ENCODE measurements at places on chromosomes 5 and 9.

DNA sequence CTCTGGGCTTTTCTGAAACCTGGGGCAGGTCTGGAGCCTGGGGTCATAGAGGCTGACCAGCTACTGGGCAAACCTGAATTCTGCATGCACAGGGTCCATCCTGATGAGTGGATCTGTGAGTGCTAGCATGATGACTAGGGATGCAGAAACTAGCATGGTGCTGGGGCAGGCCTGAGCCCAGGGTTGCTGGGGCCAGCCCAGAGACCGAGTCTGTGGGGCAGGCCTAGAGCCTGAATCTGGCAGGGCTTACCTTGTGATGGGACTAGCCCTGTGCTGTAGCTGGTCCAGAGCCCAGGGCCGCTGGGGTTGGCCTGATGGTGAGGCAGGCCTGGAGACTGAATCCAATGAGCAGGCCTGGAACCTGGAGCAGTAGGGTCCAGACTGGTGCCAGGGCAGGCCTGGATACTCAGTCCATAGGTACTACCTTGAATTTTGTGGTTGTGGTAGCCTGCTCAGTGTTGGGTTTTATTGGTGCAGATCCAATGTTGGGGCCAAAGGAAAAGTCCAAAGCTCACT is 313.5 kb downstream of the TLR4 start:
- no peak for DNase-seq

DNA sequence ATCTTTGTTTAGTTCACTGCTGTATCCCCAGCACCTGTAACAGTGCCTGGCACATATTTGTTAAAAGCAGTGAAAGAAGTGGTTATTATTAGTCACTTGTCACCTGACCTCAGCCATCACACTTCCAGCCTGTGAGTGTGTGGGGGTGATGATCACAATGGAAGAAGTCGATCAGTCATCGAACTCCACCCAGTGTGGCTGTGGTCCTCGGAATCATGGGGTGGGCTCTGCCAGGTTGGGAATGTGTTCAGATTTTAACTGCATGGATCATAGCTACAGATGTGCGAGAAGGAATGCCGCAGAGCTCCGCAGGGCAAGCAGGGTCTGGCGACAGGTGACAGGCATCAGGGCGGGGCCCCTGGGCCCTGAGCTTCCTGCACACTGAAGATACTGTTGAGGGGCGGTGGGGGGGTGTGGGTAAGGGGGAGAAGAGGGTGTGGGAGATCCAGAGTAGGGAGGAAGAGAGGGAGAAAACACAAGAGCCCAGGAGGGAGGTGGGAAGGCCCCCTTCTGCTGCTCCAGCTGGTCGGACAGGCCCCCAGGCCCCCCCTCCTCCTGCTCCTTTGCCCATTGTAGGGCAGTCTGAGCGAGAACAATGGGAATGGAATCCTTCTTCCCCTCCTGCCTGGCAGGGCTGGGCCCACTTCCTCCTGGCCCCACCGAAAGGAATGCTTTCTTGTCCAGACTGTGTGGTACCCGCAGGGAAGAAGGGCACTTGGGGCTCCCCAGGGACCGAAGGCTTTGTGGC is 89.6 kb downstream of the SPRY4 start:
- DNase-seq: no peak

GRCh38 chr9:26694381-26695297 is 198.0 kb downstream of the CAAP1 start:
- no peak for DNase-seq

DNA sequence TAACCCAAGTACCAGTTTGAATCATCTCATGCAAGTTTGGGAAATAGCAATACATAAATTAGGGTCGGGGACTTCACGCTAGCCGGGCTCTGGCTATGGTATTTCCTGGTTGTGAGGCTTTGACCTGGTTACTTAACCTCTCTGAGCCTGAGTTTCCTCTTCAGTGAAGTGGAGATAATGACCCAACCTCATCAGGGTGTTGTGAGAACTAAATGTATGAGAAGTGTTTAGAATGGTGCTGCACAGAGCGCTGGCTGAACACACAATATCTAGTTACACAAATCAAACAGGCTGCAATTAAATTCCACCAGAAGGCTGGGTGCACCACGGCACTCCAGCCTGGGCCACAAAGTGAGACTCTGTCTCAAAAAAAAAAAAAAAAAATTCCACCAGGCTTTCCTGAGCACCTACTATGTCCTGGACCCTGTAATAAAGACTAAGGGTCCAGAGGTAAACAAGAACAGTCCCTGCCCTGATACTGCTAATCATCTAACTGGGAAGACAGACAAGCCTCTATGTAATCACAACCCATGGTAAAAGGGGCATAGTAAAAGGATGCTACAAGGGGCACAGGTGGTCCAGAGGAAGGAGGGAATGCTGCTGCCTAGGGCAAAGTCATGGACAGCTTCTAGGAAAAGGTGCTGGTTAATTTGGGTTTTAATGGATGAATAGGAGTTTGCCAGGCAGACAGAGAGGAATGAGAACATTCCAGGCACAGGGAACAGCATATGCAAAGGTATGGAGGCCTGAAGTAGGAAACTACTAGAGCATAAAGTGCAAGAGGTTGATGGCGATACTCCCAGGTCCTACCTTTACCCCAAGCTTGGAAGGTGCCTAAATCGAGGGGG is 27.7 kb downstream of the DUSP1 start:
- no peak for DNase-seq

DNA sequence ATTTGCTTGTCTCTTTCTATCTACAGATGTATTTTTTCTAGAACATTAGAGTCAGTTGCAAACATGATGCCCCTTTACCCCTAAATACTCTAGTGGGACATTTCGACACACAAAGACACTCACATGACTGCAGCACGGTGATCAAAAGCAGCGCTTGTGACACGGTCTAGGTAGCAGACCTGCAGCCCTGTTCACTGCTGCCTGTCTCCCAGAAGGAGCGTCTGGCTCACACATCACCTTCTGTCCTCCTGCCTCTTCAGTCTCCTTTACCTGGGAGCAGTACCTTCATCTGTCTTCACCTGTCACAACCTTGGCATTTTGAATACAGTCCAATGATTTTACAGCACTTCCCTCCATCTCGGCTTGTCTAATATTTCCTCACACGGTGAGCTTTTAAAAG is 51.9 kb upstream of the SH3PXD2B start:
- no peak for DNase-seq

DNA sequence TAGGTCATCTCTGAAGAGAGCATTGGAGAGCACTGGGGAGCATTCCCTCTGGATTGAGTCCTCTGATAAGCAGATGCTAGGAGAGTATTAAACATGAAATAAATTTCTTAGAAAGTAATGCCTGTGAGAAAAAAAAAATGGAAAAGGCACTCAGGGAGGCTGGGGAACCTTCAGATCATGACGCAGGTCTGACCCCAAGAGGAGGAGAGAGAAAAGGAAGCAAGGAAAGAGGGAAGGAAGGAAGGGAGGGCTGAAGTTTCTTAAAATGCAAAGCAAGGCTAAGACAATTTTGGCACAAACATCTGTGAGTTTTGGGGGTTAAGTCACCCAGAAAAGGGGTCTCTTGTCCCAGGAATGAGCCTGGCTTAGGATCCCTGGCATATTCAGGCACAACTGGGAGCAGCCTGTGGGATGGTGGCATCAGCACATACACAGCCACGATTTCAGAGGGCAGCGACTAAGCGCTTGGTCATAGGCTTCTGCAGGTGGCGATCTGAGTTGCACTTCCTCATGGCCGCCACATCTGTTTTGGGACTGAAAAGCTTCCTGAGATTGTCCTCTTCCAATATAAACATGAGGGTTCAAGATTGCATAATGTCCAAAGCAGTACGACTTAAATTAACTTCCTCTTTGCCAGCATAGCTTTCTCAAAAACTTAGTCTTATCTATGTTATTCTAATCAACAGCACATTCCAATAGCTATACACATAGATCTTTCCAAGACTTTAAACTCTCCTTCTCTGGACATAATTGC is 692.7 kb downstream of the DNAH5 start:
- DNase-seq: no peak

DNA sequence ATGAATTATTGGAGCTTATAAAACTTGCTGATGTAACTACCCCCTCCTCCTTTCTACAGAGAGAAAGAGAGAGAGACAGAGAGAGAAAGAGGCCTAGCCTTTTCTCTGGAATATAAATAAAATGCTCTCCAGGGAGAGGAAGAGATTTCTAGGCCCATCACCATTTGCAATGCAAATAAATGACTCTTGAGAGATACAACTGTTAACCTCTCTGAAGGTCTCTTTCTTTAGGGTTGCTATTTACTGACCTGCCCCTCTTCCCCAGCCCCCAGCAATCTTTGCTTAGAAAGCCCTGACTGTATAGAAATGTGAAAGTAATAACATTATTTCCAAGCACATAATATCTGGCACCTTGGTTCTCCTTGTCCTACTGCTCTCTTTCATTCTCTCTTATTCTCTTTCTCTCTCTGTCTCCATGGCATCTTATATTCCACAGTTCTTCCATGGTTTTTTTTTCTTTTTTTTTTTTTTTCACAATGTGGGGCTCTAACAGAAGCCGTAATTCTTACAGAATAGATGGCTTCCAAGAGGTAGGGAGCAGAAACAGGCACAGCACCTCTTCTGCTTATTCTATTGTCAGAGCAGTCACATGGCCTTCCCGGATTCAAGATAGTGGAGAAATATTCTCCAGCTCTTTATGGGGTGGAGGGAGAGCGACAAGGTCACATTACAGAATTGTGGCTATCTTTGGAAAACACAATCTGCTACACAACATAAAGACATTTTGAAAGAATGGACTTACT is 1087.9 kb upstream of the NUDT12 start:
- no peak for DNase-seq

DNA sequence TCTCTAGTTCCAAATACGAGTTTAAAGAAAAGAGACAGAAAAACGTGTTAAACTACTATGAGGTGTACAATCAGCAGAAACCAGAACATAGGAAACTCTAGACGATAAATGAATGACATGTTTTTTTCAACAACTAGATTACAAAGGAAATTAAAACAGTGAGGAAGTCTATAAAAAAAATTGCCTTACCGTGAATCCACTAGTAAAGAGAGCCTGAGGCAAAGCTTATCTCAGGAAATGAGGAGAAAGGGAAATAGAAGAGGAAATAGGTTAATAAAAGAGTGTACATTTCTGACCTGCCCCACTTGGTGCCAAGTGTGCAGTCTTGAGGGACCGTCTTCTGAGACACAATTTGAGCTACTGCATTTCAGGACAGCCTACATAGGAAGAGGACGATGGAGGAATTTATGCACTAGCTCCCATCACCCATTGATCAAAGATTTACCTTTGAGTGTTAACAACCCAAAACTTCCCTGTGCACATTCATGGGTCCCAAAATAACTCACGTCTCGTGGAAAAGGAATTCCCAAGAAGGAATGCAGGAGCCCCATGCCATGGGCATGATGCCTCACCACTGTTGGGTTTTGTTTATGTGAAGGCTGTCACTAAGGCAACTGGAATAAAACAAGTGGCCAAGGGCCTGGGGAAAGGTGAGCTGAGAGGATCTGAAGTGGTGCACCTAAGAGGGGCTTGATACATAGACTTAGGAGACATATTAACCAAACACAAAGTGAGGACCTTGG is 53.6 kb upstream of the SLC1A3 start:
- no peak for DNase-seq

DNA sequence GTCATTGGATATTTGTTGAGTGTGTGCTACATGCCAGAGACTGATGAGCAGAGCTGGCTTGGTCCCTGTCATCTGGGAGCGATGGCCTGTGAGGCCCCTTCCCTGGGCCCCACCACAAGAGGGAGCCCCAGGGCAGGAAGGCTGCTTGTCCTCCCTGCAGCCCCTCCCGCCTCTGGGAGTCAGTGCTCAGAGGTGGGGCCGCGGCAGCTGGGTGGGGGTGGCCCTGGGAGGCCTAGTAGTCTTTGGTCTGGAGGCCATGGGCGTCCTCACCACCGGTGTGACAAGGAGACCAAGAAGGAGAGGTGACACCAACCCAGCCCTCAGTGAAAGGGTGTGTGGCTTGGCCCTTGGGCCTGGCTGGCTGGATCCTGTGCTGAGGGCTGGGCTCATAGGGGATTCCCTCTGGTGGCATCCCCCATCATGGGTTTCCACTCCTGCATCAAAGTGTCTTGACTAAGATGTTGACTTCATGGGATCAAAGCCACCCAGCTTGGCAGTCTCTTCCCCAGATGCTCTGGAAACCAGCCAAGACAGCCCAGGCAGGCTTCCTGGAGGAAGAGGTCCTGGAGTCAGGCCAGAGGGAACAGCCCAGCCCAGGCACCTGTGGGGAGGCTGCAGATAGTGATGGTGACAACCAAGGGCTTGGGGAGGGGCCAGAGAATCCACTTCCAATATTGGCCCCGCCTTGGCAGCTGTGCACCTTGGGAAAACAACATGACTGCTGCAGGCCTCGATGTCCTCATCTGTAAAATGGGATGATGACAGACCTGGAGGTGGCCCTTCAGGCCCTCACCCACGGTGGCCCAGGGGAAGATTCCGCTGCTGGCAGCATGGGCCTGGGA is 166.7 kb downstream of the GAPVD1 start:
- no peak for DNase-seq

DNA sequence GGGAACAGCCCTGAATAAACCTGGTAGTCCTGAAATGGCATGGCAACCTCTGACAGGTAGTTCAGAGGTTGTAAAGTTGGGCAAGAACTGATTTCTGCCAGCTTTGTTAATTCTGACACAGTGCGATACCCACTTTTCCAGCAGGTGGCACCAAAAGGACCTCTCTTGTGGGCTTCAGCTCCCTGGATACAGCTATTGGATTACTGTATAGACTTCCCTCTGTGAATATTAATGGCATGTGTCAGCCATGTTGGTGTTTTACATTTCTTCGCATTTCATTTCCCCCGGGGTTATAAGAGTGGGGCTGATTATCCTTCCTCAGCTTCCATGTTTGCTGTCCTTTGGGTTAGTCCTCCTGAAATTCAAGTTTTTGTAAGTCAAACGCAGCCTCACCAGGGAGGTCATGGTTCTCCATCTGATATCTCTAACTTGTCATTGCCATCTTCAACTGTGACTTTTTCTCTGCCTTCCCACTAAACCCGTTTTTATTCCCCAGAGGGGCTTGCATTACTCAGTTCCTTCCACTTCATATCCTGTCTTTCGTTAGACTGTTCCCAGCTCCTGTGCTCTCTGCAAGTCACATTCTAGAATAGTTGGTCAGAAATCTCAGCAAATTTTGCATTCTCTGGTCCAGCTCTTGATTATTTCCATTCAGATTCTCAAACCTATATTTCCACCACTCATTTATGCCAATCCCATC is 135.6 kb downstream of the LIFR start:
- DNase-seq: peak; percentile 46

- DNase-seq: no peak
Measured at GRCh38 chr9:121336665-121337064, 33.4 kb downstream of the STOM start.

- no peak for DNase-seq
Measured at GRCh38 chr5:175874462-175875139, 3.2 kb downstream of the CPLX2 start.

GRCh38 chr5:164020116-164020515 is 514.7 kb downstream of the MAT2B start:
- DNase-seq: no peak

DNA sequence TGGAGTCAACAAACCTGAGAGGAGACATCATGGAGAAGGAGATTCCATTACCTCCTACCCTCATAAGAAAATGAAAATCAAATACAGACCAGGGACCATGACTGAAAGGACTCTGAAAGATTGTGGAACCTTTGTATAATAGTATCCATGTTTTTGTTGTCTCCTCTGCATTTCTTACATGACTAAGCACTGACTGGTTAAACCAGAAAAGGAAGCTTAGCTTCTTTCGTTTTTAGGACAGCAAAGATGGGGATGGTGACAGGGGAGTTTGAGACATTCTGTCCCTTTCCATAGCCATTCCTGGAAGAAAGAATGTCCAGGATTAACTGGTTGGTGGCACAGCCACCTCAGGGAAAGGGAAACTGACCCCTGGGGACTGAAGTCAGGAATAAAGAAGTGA is 22.2 kb downstream of the ITGA1 start:
- no peak for DNase-seq
